ENCODE measurements at places on chromosomes 13 and 19.

DNA sequence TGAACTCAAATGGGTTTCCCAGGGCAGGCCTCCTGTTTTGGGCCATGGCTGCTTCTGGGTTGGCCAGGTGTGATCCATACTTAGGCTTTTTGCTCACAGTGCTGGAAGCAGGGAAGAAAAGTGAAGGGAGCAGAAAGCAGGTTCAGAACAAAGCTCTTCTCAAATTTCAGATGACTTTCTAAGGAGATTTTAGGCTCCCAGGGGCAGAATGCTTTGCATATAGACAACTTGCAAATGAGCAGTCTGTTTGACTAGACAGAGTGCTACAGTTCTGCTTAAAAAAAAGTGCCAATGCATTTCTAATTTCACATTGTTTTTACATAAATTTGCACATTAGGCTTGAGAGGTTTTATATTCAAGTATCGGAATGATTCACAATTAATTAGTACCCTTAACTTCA is 2.6 kb upstream of the SLC10A2 start:
- DNase-seq: no peak

- no peak for DNase-seq
Observed at GRCh38 chr13:38951525-38952313, 38.9 kb downstream of the STOML3 start.

DNA sequence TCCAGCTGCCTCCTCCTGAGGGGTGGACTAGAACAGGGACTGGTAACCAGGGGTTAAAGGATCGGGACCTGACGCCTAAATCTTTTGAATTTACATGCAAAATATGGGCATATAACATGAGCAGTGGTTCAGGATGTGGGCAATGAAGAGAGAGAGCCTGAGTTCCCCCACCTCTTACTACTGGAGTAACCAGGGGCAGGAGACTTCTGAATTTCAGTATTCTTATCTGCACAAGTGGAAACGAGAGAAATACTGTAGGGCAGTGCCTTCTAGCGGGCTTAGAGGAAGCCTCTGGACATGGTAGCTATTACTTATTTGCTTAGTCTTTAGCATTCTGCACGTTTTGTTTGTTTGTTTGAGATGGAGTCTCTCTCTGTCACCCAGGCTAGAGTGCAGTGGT is 26.3 kb downstream of the BCAT2 start:
- DNase-seq: no peak

- no peak for DNase-seq
Observed at GRCh38 chr13:24043590-24044350, 116.8 kb upstream of the SPATA13 start.

- no peak for DNase-seq
Observed at GRCh38 chr19:11373166-11373884, 1.1 kb upstream of the SWSAP1 start.

DNA sequence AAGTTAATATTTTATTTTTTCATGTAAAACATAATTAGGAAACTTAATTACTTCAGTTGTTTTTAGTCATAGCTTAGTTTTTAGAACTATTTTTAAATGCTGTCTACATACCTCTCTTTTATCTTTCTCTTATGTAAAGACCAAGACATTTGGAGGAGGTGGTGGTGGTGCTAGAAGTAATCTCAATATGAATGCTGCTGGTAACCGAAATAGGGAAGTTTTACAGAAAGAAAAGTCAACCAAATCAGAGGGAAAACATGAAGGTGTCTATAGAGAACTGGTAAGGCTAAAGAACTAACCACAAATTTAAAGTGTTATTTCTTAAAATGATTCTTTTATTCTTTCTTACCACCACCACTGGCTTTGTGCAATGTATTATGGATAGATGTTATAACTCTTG is 97.3 kb downstream of the TDRD3 start:
- no peak for DNase-seq

DNA sequence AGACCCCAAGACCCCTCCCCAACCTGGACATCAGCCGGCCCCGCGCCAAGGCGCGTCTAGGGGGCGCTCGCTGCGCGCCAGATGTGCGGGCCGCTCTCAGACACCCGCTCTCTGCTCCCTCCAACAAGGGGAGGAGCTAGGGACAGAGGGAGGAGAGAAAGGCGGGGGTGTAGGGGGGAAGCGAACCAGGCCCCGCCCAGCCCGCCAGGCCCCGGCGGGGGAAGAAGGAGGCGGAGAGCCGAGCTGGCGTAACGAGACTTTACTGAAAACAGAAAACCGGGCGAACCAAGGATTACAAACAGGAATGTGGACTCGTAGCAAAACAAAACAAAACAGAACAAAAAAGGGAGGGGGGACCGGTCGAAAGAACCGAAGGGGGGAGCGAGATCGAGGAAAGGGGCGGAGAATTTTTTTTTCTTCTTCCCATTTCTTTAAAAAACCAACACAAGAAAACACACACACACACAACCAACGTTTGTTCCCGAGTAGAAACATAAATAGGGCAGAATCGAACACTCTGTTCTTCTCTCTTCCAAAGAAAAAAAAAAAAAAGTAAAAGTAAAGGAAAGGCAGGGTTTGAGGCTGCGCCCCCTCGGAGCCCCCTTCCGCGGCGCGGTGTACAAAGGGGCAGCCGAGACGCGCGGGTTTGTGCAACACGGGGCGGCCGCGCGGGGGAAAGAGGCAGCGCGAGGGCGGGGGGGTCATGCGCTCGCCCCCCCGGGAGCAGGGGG is 1.7 kb downstream of the JUND start:
- DNase-seq: peak; percentile 66

GRCh38 chr13:75318138-75318833 is 163.7 kb downstream of the TBC1D4 start:
- no peak for DNase-seq

- no peak for DNase-seq
Observed at GRCh38 chr19:12783849-12784393, 7.4 kb upstream of the JUNB start.

- DNase-seq: peak; percentile 85
Observed at GRCh38 chr19:57191141-57192076, at the start of gene ZNF264. Gene ZNF264, plus strand, starts transcription at chr19:57191500. Its CDS starts 414 bp downstream, at chr19:57191914.

DNA sequence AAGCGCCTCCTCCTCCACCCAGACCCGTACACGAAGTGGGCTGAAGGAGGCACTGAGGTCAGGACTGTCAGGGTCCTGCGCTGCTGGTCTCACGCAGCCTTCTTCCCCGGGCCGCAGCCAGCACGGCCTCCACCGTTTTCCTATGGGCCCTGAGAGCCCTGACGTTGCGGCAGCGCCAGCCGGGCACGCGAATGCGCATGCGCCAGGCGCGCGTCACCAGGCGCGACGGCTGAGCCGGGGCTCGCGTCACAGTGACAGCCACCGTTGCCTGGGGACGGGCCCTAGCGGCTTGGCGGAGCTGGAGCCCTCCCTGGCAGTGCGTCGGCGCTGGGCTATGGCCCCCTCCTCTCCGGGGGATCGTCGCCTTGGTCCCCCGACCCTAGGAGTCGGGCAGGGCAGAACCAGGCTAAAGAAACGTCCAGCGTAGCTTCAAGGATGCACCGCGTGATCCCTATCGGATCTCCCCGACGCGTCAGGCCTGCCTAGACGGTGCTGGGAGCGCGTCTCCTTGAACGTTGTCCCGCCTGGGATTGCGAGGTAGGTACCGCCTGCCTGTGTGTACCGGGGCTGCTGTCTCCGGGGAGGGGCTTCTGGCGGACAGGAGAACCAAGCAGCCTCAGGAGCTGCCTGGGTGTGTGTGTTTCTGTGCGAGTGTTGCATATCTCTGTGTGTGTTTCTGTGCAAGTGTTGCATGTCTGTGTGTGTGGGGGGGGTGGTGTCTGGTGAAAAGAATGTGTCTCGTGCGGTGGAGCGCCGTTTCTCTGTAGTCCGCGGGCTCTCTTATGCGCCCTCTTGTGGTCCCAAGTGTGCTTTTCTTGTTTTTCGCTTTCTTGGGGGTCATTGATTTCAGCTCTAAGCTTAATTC is 43.2 kb downstream of the ZNF571 start:
- DNase-seq: no peak

- DNase-seq: no peak
Observed at GRCh38 chr19:34888091-34888490, 38.6 kb upstream of the ZNF30 start.

GRCh38 chr19:29678484-29679106 is 13.3 kb downstream of the PLEKHF1 start:
- no peak for DNase-seq

GRCh38 chr13:109817591-109818535 is 31.5 kb upstream of the IRS2 start:
- no peak for DNase-seq

- DNase-seq: no peak
Observed at GRCh38 chr13:98390086-98390715, 186.7 kb downstream of the STK24 start.

GRCh38 chr13:26664876-26665275 is 95.7 kb downstream of the GPR12 start:
- DNase-seq: no peak

GRCh38 chr13:33636243-33636642 is 181.7 kb upstream of the RFC3 start:
- DNase-seq: no peak

DNA sequence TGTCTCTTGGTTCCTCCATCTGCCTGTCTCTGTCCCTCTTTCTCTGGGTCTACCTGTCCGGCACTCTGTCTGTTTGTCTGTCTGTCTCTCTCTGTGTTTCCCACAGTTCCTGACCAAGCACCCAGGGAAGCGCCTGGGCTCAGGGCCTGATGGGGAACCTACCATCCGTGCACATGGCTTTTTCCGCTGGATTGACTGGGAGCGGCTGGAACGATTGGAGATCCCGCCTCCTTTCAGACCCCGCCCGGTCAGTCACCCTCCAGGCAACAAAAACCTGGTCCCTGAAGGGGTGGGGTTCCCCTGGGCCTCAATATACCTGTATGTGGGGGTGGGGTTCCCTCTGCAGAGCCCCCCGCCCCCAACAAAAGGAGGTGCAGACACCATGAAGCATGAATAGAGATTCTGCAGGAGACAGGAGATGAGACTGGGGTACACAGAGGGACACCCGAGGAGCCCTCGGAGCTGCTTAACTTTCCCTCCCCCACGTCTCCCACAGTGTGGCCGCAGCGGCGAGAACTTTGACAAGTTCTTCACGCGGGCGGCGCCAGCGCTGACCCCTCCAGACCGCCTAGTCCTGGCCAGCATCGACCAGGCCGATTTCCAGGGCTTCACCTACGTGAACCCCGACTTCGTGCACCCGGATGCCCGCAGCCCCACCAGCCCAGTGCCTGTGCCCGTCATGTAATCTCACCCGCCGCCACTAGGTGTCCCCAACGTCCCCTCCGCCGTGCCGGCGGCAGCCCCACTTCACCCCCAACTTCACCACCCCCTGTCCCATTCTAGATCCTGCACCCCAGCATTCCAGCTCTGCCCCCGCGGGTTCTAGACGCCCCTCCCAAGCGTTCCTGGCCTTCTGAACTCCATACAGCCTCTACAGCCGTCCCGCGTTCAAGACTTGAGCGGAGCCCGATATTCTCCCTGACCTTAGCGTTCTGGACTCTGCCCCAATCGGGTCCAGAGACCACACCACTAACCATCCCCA is 2.6 kb upstream of the CACNG7 start:
- peak; percentile 30 for DNase-seq

DNA sequence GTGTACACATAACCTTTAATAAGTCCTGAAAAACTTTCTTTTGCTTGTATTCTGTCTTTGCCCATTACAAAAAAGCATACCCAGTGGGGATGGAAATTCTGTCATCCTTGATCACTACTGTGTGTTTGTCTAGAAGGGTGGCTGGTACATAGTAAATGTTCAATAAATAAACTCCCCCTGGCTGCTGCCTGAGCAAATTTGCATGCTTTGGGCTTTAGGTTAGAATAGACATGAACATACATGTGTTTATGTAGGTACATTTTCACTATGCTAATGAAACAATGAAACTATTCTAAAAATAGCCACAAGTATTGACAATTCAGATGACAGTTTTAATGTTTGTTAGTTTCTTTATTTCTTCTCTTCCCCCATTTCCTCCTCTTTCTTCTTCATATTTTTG is 36.1 kb downstream of the TNFSF13B start:
- DNase-seq: no peak

DNA sequence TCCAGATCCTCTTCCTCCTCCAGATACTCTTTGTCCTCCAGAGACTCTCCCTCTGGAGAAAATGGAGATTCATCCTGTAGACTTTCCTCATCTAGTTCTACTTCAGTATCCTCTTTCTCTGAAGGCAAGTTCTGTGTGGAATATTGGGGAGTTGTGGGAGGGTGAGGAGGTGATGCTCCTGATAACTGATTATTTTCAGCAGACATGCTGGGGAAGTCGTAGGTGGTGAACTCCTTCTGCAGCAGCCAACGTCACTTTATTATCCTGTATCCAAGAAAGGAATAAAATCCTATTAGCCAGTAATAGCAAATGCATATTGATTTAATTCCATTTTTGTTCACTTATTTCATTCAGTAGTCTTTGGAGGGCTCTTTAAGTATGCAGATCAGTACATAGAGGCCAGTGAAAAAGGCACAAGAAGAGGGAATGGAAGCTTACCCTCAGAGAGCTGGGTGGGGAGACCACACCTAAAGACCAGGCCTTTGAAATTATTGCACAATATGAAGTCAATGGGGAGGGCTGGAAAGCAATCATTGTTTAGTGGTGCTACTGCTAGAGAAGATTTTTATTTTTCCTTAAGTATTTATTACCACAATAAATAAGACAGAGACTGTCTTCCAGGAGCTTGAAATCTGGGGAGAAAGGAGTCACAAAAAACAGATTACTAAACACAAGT is 18.6 kb downstream of the ERICH6B start:
- DNase-seq: no peak

- DNase-seq: no peak
Observed at GRCh38 chr19:6033744-6034264, 55.9 kb upstream of the RANBP3 start.

- no peak for DNase-seq
Observed at GRCh38 chr19:43476606-43477005, 11.2 kb upstream of the LYPD3 start.

DNA sequence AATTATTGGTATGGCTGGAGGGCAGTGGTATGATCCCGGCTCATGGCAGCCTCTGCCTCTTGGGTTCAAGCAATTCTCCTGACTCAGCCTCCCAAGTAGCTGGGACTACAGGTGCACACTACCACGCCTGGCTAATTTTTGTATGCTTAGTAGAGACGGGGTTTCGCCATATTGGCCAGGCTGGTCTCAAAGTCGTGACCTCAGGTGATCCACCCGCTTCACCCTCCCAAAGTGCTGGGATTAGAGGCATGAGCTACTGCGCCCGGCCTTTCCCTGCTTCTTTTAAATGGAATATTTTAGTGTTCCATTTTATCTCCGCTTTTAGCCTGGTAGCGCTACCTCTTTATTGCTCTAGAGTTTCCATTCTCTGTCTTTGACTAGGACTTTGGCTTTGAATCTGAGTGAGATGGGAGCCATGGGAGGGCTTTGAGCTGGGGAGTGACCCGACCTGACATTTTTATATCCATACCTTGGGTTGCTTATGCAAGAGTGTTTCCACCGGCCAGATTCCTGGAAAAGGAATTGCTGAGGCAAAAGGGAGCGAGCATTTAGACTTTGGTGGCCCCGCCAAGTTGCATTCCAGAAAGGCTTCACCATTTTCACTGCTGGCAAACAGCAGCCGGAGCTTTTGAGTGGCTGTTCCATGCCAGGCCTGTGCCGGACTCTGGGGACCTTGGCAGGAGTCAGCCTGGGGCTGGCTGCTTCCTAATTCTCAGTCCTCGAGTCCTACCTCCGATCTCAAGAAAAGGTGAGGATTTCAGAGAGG is 22.9 kb downstream of the BICRA start:
- no peak for DNase-seq

- DNase-seq: no peak
Observed at GRCh38 chr13:98503175-98504028, 73.5 kb downstream of the STK24 start.

- DNase-seq: no peak
Observed at GRCh38 chr13:26075498-26075897, 23.7 kb upstream of the SHISA2 start.

- no peak for DNase-seq
Observed at GRCh38 chr13:50437252-50437651, 406.2 kb downstream of the DLEU7 start.

GRCh38 chr13:73832128-73832588 is 302.0 kb downstream of the KLF12 start:
- no peak for DNase-seq

Measured in stimulated activated CD8-positive, alpha-beta memory T cell treated with anti-CD3 and anti-CD28 coated beads, Interleukin-4, amount 100 ng/mL, for 1 hour (primary cell).